ENCODE measurements at places on chromosomes 11 and 22. TPM values are rescaled to one million over a fixed set of nuclear protein-coding genes. Genes with fewer than 3 reads are reported as not detected.

RAB39A gene
- 0.53 TPM for total RNA-seq

CCDC179 gene
- total RNA-seq = not detected

HBG1 gene
- not detected for total RNA-seq

KCNK4 gene
- total RNA-seq = 0.21 TPM

SH3BP1 gene
- 1.6 TPM for total RNA-seq

XPNPEP3 gene
- total RNA-seq = 5.7 TPM

PAK1 gene
- 22.4 TPM for total RNA-seq

TESMIN gene
- 2.8 TPM for total RNA-seq

SAA1 gene
- 0.91 TPM for total RNA-seq

CHRDL2 gene
- total RNA-seq = 4.6 TPM

STK33 gene
- total RNA-seq = 4.0 TPM

MED15 gene
- total RNA-seq = 54.0 TPM

MUC6 gene
- not detected for total RNA-seq

Measured in A549 treated with ZK216348 at 1 μM for 4 hours (cell line).